ENCODE measurements at places on chromosomes 11 and 22.

- DNase-seq, result no peak
Measured at GRCh38 chr22:20246368-20247009, 21.6 kb downstream of the RTN4R start.

DNA sequence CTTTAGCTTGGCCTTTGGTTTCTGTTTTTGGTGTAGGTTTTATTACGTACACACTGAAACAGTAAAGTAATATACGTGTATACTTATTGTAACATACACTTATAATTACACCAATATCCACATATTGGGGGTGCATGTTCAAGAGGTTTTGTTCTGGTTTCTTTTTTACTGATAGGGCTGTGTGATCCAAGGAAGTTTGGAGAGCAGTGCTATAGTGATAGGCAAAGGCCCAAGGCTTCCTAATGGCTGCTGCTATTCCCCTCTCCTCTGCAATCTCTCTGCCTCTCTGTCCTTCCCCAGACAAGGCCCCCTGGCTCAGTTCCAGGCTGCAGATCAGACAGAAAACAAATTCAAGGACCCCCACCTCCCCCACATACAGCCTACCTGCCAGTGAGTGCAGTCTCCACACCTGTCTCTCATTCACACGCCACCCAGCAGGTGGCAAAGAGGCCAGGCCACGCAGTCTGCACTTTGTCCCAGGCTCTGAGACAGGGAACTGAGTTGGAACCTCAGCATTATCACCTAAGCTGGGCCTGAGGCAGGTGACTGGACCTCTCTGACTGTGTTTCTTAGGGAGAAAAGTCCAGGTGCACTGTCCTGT is 15.1 kb downstream of the TMEM184B start:
- peak; percentile 95 for DNase-seq

GRCh38 chr11:7484645-7485044 is 661 bp upstream of the OLFML1 start:
- DNase-seq, result no peak

DNA sequence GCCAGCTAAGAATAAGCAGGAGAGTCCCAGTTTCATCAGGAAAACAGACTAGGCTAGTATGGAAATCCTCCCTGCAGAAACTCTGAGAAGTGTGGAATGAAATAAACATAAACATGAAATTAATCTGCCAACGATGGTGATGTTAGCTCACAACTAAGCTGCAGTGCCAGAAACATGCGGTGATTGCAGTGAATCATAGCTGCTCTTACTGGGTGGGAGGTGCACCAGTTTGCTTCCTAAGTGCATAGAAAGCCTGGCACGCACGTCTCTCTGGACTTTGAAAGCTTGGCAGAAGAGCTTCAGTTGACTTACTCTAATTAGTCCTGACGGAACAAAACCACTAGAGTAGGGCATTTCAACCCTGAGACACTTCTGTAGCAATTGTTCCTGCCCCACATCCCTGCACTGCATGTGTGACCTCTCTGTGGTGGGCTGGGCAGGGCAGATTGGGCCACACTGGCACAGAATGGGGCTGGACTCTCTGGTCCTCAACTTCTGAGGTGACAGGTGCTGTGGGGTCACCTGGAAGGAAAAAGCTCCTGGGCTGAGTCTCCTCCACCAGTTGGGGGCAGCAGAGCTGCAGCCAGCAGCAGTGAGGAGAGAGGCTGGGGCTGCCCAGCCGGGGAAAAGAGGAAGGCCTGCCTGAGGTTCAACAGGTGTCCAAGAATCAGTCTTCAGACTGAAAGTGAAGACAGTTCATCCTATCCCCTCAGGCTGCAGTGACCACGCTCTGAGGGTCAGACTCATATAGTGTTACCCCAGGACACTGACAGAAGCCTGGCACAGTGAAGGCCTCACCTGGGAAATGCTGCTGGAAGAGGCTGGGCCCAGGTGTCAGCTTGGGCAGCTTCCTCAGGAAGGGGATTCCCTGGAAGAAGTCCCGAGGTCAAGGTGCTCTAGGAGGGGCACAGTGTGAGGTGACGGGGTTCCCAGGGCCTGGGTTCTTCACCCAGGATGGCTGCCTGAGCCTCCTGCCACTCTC is 40.5 kb downstream of the GGTLC2 start:
- DNase-seq, result no peak

GRCh38 chr22:38291201-38291777 is 18.5 kb upstream of the TMEM184B start:
- DNase-seq, result no peak

GRCh38 chr11:74701351-74701750 is 29.9 kb downstream of the CHRDL2 start:
- DNase-seq, result no peak

GRCh38 chr22:30361916-30362650 is 5.3 kb downstream of the CCDC157 start:
- no peak for DNase-seq

DNA sequence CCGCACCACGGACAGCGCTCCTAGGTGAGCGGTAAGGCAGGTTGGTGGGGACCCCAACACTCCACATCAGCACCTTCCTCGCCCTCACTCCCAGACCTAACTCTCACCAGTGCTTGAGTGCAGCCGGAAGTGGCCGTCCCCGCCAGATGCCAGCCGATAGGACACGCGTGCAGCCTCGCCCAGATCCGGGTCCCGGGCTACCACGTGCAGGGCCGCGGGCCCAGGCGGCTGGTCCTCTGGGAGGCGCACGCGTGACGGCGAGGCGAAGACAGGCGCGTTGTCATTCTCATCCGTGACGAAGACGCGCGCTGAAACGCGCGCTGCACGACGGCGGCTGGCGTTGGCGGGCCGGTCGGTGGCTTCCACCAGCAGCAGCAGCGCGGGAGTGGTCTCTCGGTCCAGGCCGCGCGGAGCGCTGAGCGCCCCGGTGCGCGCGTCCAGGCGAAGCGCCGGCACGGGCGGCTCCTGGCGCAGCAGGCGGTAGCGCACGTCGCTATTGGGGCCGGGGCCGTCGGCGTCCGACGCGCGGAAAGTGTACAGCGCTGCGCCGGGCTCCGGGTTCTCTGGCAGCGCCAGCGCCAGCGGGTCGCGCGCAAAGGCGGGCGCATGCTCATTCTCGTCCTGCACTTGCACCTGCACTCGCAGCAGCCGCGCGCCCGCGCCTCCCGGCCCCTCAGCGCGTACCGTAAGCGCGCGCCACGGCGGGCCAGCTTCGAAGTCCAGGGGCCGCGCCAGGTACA is 10.8 kb upstream of the TPP1 start:
- DNase-seq, result no peak

DNA sequence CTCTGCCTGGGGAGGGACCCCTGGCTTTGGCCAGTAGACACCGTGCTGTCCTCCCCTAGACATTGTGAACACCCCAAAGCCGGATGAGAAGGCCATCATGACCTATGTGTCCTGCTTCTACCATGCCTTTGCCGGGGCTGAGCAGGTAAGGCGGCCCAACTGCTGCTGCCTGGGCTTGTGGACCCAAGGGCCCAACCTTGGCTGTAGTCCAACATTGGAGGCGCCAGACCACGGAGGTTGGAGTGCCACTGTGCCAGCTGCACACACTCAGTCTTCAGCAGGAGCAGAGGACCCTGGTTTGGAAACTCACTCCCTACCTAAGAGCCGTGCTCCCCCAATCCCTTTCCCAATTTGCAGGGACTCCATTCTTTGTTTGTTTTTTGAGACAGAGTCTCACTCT is 9.4 kb downstream of the ACTN3 start:
- DNase-seq, result peak; percentile 14

DNA sequence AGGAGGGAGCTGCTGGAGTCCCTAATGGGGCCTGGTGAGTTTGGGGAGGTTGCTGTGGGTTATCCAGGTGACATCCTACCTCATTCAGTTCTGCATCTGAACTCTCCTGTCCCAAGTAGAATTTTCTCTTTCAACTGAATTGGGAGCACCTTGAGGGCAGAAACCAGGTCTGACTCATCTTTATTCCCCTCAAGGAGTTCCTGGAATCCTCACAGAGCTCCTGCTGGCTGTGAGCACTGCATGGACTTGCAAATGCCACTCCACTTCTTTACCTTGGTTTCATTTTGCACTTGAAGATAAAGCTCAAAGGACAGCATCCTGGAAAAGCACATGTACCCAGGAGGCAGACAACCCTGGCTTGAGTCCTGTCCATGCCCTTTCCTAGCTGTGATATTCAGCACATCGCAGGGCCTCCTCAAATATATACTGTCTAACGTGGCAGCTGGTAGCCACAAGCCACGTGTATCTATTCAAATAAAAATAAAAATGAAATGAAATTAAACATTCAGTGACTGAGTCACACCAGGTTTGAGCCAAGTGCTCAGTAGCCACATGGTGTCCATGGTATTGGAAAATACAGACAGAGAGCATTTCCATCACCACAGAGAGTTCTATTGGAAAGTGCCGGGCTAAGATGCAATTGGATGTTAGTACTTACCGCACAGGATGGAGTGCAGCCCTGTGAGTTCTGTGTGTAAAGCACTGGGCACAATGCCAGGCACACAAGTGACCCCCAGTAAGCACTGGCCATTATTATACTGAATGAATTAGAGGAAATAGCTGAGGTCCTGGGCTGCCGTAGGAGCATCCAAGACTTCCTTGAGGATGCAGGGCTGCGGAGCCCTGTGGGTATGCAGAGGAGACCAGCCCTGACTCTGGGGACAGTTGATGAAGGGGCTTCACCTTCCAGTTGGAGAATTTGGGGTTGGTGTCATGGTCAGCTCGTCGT is 149.0 kb downstream of the PKNOX2 start:
- no peak for DNase-seq

DNA sequence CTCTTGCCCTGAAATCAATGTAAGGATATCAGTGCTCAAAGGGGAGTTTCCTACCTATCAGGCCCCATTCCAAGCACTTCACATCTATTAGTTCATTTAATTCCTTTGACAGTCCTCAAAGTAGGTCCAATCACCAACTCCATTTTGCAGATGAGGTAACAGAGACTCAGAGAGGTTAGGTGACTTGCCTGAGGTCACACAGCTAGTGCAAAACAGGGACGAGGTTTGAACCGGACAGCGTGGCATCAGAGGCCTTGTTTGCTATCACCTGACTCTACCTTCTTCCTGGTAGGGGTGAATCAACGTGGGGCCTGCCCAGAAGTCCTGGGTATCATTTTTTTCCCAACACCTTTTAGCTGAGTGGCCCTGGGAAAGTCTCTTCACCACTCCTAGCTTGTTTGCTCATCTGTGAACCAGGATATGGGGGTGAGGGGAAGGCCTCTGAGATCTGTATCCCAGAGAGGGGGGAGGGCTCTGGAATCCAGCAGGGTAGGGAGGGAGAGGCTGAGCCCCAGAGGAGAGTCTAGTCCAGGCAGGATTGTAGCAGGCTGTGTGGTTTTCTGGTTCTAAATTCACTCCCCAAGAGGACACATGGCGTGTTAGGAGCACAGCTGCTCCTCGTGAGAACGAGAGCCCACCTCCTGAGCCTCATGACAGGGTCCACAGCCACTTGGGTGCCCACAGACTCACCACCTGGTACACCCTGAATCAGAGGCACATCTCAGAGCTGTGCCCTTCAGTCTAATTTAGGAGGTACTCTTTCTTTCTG is 174.7 kb downstream of the MN1 start:
- DNase-seq, result no peak

- DNase-seq, result no peak
Measured at GRCh38 chr22:43314611-43315010, 28.6 kb downstream of the SCUBE1 start.

GRCh38 chr11:116224154-116224888 is 548.5 kb downstream of the BUD13 start:
- DNase-seq, result peak; percentile 65

GRCh38 chr11:79308429-79308828 is 132.4 kb downstream of the TENM4 start:
- DNase-seq, result no peak

DNA sequence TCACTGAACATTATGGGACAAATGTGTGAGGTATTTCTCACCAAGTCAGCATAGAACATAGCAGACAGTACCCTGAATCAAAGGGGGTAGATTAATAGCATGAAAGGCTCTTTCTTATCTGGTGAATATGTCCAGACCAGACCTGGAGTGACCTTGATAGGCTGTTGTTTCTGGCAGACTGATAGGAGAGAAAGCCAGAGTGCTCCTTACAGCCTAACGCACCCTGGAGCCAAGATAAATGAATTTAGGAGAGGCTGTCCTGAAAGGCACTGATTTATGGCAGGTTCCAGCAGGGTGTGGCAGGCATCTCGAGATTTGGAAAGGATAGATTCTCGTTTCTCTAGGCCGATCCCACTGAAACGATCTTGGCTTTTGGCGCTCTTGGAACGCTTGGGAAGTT is 204.6 kb downstream of the DBX1 start:
- no peak for DNase-seq

- DNase-seq, result no peak
Measured at GRCh38 chr22:45006111-45006963, 3.5 kb downstream of the PHF21B start.

GRCh38 chr22:22158965-22159364 is 85.6 kb upstream of the VPREB1 start:
- DNase-seq, result no peak

GRCh38 chr11:32312865-32313403 is 122.4 kb downstream of the WT1 start:
- peak; percentile 13 for DNase-seq

DNA sequence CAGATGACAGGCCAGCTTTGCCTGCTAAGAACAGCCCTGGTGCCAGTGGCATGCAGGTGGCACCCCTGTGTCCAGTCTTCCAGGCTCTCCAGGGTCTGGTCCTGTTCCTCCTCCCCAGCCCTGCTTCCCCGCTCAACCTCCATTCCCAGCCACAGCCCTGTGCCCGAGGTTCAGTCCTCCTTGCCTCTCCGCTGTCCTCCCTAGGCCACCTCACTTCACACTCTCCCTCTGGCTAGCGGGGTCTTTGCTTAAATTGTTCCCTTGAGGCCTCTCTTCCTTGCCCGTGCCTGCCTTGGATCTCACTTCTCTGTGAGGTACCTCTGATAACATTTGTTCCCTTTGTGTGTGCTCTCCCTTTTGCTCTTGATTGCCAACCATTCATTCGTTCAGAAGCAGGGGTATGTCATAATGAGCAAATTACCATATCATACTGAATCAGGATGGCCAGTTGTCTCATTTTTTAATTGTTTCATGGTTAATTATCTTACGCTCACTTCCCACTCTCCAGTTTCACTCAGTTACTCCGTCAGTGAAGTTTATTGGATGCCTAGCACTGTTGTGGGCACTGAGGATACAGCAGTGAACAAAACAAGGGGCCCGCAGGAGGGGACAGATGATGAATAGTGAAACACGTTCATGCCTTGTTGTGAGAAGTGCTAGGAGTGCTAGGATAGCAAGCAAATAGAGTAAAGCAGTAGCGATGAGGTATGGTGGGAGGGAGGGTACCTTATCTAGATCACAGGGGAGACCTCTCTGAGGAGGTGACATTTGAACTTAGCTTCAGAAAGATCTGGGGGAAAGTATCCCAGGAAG is 7.4 kb downstream of the BMAL1 start:
- no peak for DNase-seq

GRCh38 chr11:133064152-133064877 is 468.0 kb downstream of the OPCML start:
- DNase-seq, result peak; percentile 87

DNA sequence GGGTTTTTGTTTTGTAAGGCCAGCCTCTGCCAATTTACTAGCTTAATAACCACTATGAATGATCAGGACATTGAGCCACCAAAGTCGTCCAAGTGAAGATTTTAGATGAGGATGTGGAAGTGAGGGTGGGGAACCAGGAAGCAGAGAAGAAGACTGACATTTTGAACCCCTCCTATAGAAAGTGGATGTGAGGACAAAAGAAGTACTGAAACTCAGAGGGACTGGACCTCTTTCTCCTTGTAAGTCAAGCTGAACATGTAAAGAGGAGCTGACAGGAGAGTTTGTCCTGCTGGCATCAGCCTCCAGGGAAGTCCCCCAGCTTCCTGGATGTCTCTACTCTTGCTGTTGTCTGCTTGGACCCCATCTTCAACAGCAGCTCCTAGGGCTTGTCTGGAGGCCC is 338.2 kb upstream of the NCAM1 start:
- DNase-seq, result no peak

Data from NCI-H1105 treated with DMSO at 0.1 percent for 48 hours (cell line).